Stimulated activated CD4-positive, alpha-beta T cell treated with anti-CD3 and anti-CD28 coated beads, Interleukin-2, amount 100 ng/mL, for 48 hours (primary cell): ENCODE measurements at places on chromosomes 7 and 10.
A peak's percentile ranks its signal among the peaks of the same experiment; 100 is the strongest.

DNA sequence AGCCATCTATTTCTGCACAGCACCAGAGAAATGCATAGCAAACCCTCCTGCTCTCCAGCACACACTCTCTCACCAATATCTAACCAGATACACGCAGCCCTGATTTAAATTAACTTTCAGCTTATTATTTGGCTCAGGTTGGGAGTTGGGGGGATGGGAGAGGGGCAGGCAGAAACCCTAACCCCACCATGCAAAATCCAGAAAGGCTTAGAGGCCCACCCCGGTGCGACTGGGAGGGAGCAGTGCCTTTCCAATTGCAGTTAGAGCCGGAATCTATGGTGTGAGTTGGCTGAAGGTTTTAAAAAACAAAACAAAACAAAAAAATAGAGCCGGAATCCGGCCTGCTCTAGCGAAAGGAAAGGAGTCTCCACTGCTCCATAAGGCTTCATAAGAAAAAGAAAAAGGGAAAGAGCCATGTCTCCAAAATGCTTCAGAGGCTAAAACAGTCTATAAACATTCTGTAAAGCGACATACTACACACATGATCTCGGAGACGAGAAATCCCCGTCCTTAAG is 2.9 kb downstream of the IGF2BP3 start:
- DNase-seq: no peak

- no peak for DNase-seq
Observed at GRCh38 chr10:9222917-9223316, 1168.4 kb downstream of the GATA3 start.

DNA sequence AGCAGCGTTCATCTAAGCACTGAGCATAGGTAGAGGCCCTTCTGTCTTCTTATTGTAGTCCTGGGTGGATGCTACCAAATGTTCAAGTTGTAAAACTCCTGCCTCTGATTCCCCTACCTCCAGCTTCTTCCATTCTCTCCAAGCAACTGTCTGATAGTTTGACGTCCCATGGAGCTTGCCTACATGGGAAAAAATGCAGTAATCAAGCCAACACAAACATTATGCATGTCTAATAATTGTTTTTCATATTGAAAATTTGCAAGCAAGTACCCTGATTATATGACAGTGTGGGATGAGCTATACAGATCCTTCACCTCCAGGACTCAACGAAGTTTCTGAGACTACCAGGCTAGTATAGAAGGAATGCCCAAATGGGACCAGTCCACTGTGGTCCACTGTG is 31.0 kb upstream of the TRUB1 start:
- DNase-seq: no peak

GRCh38 chr10:68242051-68242450 is 10.1 kb upstream of the ATOH7 start:
- DNase-seq: no peak

- no peak for DNase-seq
Observed at GRCh38 chr10:84395581-84395980, 67.2 kb downstream of the CCSER2 start.

DNA sequence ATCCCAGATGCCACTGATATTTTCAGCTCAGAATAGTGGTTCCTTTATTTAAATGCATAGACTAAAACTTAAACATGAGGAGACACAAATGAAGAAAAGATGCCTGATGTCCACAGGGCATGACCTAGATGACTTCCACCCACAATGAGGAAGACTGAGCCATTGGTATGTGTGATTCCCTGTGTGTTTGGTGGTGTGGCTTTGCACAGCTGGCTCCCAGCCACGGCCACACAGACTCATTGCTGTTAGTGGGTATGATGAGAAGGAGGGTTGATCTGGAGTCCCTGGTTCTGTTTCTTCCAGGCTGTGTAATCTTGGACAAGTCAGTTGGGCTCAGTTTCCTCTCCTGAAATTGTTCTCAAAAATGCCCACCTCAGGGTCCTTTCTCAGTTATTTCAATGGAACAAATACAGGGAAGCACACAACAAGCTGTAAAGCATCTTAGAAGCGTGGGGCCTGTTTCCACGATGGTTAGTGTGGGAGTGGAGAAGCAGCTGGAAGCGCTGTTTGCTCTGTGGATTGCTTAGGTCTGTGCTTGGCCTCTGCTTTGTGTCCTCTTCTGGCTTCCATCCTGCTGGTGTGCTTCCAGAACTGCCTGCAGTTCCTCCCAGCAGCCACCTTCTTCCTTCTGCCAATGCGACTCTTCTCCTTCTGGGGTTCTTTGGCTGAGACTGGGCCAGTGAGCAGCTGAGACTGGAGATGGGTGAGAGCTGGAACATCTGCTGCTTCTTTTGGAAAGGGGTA is 303.7 kb downstream of the BMPER start:
- no peak for DNase-seq

GRCh38 chr10:103845972-103846371 is 9.4 kb downstream of the SH3PXD2A start:
- DNase-seq: no peak

GRCh38 chr10:35699848-35700486 is 57.9 kb upstream of the FZD8 start:
- no peak for DNase-seq

GRCh38 chr7:37365405-37365804 is 83.3 kb downstream of the ELMO1 start:
- no peak for DNase-seq

DNA sequence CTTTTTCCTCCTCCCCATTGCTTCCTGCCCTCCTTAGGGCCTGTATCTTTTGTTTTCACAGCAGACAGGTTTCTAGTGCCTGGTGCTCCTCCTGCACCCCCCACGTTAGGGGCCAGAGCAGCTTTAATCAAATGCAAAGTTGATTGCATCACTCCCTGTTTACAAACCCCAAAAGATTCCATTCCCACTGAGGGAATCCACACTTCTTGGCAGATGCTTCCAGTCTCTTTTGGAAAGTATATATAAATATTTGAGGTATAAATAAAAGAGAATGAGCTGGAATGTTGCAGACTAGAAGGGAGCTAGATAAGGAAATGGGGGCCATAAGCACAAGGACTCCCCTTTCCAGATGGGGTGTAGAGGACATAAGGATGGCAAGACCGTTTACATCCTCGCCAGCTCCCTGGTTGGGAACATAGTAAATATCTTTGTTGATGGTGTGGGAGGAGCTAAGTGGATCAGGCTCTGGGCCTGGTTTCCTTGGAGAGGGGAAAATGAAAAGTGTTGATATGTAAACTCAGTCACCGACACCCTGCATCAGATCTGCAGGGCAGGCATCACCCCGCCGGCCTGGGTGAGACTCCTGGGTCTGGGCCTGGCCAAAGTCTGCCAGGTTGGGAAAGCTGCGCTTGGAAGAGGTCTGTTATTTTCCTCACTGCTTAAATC is 6.2 kb downstream of the RARRES2 start:
- no peak for DNase-seq

- DNase-seq: no peak
Observed at GRCh38 chr10:110409488-110409887, 88.2 kb upstream of the DUSP5 start.

DNA sequence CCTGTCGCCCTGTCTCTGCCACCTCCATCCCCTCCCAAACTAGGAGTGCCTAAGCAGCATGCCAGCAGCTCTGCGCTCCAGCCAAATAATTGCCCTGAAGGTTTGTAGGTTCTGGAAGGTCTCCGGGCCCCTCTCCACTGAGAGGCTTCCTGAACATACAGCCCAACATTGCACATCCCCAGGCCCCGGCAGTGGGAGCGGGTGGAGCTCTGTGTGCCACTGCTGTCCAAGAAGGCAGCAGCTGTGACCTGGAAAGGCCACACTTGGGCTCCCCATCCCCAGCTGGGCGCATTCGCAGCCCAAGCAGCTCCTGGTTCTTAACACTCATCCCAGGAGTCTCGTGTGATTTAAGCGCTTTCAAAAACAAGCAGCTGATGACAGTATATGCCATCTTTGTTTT is 95.7 kb downstream of the COL13A1 start:
- DNase-seq: no peak

GRCh38 chr7:83738291-83738835 is 89.4 kb upstream of the SEMA3E start:
- DNase-seq: no peak

GRCh38 chr10:3208481-3209406 is 36.2 kb upstream of the PITRM1 start:
- DNase-seq: no peak

GRCh38 chr10:125127110-125127509 is 33.3 kb downstream of the CTBP2 start:
- no peak for DNase-seq

- DNase-seq: no peak
Observed at GRCh38 chr10:48760983-48761382, 76.3 kb downstream of the WDFY4 start.

DNA sequence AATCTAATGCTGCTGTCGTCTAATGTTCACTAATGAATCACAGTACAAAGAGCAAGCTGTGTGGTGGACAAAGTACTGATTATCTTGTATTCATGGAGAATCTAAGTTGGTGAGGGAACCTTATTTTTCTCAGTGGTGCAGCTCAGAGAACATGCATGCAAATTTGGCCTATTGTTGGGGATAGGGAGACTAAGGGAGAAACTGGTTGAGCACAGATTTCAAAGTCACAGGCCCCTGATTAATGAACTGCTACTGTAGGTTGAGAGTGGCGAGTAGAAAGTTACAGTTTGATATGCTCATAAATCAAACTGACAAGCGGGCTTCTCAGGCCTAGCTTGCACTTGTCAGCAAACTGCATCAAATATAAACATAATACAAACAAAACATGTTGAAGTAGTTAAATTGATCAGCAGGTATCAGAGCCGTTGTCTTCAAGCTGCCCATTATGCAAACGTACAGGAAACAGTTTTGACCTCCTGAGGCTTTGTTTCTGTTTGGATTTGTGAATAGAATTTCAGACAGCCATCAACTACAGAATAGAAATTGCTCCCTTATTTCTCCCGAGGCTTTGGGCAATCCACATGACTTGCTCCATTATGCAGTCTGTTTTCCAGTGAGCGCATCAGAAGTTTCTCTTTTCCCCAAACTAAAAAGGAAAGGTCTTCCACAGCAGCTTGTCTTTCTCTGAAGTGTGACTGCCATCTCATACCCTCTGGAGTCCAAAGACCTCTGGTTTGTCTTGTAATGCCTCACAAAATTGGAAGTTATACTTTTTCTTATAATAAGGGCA is 215.8 kb downstream of the FOXP2 start:
- DNase-seq: no peak

- no peak for DNase-seq
Observed at GRCh38 chr7:16066805-16067459, 354.4 kb downstream of the CRPPA start.

DNA sequence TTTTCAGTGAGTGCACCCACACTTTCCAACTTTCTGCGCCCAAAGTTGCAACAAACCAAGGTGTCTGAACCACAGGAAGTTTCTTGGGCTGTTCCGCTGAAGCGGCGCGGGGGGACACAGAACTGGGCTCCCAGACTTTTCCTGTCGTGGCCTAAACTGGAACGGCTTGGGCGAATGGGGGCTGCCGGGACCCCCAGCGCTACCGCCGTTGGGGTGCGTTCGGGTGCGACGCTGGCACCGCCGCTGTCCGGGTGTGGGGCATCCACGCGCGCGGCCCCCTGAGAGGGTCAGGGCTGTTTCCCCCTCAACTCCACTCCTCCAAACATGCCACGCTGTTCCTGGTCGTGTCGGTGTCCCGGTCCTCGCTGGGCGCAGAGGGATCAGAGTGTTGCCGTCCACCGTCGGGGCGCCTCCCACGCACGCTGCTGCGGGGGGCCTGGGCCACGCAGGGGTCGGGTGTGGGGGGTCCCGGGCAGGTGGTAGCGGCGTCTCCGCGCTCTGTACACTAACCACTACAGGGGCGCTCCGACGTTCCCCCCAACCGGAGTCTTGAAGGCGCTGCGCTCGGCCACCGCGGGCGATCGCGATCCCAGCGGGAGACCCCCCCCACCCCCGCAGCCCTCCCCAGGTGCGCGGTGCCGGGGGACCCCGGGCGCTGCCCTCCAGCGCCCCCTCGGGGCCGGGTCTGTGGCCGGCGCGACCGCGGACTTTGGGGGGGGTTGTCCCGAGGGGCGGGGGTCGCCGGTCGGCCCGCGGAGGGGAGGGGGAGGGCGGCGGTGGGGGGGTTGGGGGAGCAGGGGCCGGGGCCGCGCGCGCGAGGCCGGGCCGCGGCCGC is 2.2 kb upstream of the CUX1 start:
- DNase-seq: peak; percentile 43

DNA sequence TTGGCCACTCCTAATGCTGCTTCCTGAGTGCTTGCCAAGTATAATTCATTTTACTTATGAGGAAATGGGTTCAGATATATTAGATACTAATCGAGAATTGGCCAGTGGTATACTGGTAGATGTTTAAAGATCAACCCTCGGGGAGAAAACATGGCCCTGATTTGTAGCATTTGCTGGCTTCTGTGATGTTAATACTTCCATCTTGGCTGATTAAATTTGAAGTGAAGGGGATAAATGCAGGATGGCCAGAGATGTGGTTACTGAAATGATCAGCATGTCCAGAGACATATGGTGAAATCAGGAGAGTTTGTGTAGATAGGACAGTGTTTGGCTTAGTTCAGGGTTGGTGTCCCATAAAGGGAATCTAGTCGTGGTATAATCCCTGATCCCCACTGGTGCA is 11.2 kb downstream of the UBE2D4 start:
- DNase-seq: no peak

- DNase-seq: no peak
Observed at GRCh38 chr10:15344876-15345285, 26.2 kb downstream of the FAM171A1 start.

GRCh38 chr7:137606061-137606674 is 240.6 kb downstream of the DGKI start:
- no peak for DNase-seq

GRCh38 chr7:10973942-10974911 is 555 bp downstream of the PHF14 start:
- DNase-seq: peak; percentile 3

- no peak for DNase-seq
Observed at GRCh38 chr7:29518616-29519015, 45.0 kb upstream of the PRR15 start.

- no peak for DNase-seq
Observed at GRCh38 chr10:52459097-52459496, 145.0 kb downstream of the DKK1 start.

DNA sequence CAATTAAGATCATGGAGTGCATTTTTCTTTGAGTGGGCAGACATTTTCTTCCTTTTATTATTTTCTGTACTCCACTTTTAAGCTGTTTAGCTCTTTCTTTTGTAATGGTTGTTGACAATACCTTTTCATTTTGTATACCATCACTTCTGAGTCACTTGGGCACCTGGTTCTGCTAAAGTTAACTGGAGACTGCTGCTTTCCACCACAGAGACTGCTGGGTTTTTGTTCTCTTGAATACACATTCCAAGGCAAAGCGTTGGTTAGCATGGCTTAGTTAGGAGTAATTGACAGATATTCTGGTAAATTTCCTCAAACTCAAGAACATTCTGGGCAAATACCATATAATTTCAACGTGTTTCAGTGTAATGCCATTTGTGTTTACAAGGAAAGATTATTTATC is 541.9 kb upstream of the CELF2 start:
- DNase-seq: no peak

DNA sequence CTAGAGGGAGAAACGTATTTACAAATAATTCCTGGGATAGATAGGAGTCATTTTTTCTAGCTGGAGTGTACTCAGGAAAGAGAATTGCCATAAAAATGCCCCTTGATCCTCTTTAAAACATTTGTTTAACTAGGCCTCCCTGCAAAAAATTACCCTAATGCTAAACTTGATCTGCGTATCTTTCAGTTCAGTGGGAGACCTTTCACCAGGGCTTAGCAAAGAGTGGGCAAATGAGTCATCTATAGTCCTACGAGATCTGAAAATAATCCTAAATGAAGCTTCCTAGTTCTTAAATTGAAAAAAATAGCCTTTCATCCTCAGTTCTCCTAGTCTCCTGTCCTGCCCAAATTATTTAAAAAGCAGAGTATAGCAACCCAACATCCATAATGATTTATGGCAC is 198.6 kb upstream of the FRMD4A start:
- DNase-seq: no peak
